ENCODE measurements at places on chromosomes 2 and 18.

- no peak for DNase-seq
These were observed 14.5 kb downstream of the IL1R2 start for GRCh38 chr2:102005989-102006885.

GRCh38 chr2:170660409-170660808 is 54.7 kb upstream of the SP5 start:
- DNase-seq: no peak

GRCh38 chr2:205001300-205001966 is 456.2 kb downstream of the PARD3B start:
- no peak for DNase-seq

- DNase-seq: no peak
These were observed 37.5 kb upstream of the KLHL14 start for GRCh38 chr18:32810314-32810713.

- DNase-seq: no peak
These were observed 205.7 kb downstream of the NBAS start for GRCh38 chr2:15355386-15355785.

GRCh38 chr2:9205486-9205885 is 1.1 kb upstream of the ASAP2 start:
- DNase-seq: no peak

- no peak for DNase-seq
These were observed 46.6 kb downstream of the PLCL1 start for GRCh38 chr2:197850882-197851450.

DNA sequence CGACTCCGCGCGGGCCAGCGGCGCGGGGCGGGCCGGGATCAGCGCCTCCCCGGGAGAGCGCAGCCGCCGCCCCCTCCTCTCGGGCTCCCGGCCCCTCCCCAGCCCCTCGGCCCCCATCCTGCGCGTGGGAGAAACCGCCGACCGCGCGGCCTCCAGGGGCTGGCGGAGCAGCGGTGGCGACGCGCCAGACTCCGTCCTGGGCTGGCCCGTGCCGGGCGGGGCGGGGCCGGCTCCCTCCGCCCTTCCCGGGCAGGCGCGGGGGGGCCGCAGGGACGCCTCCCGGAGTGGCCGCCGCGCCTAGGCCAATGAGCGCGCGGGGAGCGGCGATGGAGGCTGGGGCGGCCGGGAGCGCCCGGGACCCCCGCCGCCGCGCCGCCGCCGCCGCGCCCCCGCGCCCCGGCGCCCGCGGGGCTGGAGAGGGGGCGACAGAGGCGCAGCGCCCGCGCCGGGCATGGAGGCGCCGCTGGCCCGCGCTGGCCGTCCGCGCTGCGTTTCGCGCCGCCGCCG is 49.1 kb downstream of the KCNIP3 start:
- DNase-seq: no peak

DNA sequence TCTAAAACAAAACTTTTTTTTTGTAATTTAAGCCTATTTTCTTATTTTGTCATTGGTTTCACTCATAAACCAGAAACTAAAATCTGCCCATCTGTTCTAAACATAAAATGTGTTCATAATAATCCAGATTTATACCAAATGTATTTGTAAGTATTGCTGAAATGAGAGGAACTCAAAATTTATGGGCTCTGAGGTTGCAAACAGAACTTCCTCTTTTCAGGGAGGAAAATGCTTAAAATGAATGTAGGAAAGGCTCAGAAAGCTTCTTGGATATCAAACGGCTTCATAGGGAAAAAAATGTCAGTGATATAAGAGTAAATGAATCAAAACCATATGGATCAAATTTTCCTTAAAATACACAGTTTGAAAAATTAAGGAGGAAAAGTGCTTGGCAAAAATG is 83.9 kb downstream of the PAX3 start:
- DNase-seq: no peak

- no peak for DNase-seq
These were observed 193.2 kb downstream of the ICOS start for GRCh38 chr2:204129591-204130294.

DNA sequence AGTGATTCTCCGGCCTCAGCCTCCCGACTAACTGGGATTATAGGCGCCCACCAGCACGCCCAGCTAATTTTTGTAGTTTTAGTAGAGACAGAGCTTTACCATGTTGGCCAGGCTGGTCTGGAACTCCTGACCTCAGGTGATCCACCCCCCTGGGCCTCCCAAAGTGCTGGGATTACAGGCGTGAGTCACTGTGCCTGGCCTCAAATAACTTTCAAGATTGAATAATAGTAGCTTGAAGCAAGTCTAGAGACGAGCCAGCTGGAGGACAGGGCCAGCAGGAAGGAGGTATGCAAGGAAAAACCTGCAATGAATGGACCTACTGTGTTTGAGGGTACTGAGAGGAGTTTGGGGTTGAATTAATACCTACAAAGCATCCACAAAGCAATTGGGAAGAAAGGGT is 87.5 kb downstream of the MSH2 start:
- no peak for DNase-seq

DNA sequence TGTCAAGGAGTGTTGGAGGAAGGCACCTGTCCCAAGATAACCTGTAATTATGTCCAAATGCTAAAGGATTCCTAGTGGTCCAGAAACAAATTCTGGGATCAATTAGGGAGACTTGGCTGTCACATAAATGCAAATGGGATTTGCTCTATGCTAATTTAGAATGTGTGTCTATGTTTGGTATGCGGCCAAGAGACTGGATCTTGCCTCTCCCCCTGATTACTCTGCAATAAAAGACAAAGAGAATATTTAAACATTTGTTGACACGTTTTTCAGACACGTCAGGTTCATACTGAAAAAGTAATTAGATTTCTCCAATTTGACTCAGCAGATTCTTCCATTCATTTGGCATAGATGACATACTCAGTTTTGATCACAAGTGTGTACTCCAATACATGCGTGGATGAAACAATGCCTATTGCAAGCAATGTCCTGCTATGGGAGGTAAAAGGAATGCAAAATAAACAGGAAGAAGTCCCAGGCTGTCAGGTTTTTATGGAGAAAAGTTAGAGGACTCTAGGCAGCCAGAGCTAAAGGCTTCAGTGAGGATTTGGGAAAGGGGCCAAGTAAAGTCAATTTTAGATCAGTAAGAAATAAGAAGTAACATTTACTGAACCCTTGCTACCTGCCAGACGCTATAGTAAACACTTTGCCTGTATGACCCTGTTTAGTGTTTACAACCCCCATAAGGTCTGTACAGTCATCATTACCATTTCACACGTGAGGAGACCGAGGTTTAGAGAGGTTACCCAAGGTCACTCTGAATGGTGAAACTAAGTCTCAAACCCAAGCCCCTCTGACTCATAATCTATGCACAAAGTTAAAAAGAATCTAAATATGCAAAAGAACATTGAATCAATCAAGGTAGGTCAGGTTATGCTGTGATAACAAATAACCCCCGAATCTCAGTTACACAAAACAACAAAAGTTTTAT is 7.8 kb downstream of the ANTXR1 start:
- no peak for DNase-seq

- DNase-seq: no peak
These were observed 29.7 kb upstream of the CHST9 start for GRCh38 chr18:27214831-27215230.

- DNase-seq: no peak
These were observed 103.0 kb downstream of the KYNU start for GRCh38 chr2:142980246-142981068.

DNA sequence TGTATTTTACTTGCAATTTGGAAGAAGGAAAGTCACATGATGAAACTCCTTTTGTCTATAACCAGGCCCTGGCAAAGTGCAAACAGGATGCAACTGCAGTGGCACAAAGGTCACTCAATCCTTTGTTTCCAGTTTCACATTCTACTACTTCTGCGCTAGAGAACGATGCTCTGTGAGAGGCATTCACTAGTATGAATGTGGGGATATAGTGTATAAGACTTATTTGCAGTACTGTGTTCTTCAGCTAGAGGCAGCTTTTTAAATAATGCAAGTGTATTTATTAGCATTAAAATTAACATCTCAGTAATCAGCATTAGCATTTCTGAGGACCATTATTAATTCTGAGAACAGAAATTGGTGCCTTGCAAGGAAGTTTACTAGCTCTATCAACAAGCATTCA is 68.9 kb downstream of the PRPF40A start:
- DNase-seq: no peak

- DNase-seq: no peak
These were observed 83.0 kb downstream of the FAM117B start for GRCh38 chr2:202717598-202718310.

DNA sequence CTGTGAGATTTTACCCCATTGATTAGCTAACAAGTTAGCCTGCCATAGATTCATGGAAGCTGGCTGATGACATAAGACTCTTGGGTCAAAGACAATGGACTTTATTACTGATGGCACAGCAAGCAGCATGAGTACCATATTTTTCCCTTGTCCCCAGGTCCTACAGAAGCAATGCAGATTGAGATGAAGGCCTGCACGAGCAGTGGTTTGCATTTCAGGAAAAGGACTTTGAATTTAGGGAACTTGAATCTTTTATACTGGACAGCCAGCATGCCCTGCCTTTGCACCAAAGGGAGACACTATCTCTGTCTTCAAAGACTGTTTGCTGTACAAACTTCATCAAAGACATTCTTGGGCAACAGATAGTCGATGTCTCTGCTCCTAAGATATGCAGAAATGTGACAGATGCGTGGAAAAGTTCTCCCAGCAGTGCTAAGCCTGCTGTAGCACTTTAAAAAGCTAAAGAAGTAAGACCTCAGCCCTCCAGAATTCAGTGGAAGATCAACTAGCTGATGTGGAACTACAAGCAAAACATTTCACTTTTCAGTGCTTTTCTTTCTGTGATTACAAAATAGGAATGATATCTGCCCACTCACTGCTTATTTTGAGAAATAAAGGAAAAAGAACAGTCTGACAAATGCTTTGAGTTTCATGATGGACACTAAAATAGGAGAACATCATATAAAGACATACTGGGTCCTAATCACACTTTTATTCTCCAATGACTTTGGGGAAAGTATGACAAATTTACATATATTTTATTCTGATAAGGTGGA is 44.4 kb upstream of the TANK start:
- DNase-seq: no peak

- no peak for DNase-seq
These were observed 30.8 kb upstream of the ODC1 start for GRCh38 chr2:10478916-10479315.

DNA sequence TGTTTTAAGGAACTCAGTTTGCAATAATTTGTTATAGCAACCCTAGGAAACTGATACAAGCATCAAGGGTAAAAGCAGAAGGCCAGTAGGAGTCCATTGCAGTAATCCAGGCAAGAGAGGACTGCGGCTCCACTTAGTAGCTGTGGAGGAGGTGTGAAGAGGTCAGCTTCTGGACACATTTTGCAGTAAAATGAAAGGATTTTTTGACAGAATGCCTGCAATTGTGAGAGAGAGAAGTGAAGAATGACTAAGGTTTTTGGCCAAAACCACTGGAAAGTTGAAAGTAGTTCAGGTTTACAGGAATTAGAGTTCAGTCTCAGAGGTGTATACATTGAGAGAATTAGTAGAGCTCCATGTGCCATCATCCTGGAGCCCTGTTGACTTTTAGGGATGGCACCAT is 129.5 kb downstream of the RHBDD1 start:
- no peak for DNase-seq

DNA sequence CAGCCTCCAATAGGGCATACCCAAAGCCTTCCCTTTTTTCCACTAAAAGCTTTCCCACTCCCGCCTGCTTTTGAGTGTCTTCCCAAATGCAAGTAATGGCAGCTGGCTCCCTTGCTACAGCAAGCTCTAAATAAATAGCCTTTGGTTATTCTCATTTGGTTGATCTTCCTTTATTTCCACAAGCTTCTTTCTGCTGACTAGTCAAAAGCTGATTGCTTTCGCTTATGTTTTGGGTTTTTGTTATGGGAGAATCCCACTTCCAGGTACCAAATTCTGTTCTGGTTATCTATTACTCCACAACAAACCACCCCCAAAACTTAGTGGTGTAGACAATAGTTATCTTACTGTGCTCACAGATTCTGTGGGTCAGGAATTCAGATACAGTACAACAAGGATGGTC is 22.3 kb downstream of the SP5 start:
- DNase-seq: no peak

GRCh38 chr18:63099848-63100629 is 219.5 kb downstream of the BCL2 start:
- no peak for DNase-seq

GRCh38 chr18:68847219-68847837 is 49.4 kb downstream of the CCDC102B start:
- no peak for DNase-seq

DNA sequence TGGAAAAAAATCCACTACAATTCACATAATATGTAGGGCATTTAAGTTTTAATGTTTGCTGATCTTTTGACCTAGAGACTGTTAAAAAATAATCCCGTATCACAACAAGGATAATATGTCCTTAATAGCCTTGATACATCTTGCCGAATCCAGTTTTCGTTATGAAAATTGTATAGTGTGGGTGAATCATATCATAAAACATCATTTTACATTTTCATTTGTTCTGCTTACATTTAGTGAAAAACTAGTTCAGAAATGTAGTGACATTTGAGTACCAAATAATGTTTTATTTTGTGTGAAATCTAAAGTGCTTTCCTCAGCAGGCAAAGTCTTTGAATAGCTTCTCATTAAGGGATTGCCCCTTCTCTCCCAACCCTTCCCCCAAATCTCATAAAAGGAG is 1.9 kb downstream of the AFTPH start:
- no peak for DNase-seq

DNA sequence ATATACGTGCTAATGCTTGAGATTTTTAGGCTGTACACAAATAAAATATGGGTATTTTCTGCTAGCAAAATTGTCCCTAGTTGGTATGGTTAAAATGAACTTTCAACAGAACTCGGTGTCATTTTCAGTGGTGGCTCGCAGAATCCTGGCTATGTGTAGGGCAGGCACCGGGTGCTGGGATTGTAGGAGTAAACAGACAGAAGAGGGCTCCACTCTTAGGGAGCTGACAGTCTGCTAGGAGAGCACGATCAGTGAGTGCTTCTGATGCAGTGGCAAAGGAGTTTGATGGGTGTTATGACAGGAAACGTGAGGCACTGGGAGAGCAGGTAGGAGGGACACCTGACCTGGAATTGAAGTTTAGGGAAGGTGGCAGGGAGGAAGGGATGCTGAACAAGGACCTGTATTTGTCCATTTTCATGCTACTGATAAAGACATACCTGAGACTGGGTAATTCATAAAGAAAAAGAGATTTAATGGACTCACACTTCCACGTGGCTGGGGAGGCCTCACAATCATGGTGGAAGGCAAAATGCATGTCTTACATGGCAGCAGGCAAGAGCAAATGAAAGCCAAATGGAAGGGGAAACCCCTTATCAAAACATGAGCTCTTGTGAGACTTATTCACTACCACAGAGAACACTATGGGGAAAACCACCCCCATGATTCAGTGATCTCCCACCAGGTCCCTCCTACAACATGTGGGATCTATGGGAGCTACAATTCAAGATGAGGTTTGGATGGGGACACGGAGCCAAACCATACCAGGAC is 105.4 kb upstream of the LCLAT1 start:
- no peak for DNase-seq

DNA sequence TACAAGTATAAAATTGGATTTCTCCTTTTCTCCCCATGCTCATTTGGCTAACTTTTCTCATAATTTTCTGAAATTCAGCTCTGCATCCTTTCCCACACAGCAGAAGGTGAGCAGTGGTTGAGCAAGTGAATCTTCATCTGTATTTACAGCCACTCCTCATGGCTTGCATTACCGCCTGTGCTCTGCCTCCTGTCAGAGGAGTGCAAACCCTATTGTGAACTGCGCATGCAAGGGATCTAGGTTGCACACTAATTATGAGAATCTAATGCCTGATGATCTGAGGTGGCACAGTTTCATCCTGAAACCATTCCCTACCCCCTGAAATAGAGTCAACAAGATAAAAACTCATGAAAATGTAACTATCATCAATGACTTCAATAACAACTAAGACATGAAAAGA is 20.0 kb downstream of the ME2 start:
- DNase-seq: no peak

- DNase-seq: no peak
These were observed 33.0 kb downstream of the UPP2 start for GRCh38 chr2:158134655-158135054.
